T-helper 1 cell (primary cell): ENCODE measurements at places on chromosomes 12 and 14.
A peak's percentile ranks its signal among the peaks of the same experiment; 100 is the strongest.

DNA sequence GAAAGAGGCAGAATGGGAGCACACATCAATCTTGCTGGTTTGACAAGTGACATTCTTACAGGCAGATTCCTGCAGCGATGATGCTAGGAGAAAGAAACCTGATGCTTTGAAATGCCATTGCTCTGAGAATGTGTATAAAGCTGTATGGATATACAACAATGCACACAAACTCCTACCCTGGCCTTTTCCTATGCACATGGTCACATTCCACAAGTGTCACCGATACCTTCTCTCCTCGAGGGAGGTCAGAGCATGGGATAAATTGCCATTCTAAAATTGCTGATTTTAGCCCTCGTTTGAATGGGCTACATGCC lies 11.9 kb downstream of the FGF6 start:
- no peak for DNase-seq

DNA sequence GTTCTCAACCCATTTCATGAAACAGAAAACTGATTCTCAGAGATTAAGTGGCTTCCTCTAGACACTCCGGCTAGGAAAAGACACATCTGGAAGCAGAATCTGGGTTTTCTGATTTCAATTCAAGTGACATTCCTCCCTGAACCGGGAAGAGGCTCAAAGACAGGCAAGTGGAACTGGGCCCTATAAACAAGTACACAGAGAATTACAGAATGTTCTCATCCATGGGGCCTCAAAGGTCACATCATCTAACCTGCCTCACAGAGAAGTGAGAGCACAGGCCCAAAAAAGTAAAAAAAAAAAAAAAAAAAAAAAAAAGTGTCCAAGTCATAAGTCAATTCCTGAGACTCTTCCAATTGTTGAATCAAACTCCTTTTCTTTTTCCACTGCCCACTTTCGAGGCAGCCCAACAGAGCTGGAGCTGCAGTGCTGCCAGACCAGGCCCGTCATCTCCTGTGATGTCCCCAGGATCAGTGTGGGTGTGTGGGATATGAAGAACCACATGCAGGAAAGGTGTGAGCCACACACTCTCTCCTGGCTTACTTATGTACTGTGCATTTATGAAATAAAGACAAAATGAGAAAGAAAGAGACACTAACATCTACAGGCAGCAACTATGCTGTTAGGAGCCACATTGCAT lies 2.8 kb upstream of the KRT1 start:
- DNase-seq: no peak

DNA sequence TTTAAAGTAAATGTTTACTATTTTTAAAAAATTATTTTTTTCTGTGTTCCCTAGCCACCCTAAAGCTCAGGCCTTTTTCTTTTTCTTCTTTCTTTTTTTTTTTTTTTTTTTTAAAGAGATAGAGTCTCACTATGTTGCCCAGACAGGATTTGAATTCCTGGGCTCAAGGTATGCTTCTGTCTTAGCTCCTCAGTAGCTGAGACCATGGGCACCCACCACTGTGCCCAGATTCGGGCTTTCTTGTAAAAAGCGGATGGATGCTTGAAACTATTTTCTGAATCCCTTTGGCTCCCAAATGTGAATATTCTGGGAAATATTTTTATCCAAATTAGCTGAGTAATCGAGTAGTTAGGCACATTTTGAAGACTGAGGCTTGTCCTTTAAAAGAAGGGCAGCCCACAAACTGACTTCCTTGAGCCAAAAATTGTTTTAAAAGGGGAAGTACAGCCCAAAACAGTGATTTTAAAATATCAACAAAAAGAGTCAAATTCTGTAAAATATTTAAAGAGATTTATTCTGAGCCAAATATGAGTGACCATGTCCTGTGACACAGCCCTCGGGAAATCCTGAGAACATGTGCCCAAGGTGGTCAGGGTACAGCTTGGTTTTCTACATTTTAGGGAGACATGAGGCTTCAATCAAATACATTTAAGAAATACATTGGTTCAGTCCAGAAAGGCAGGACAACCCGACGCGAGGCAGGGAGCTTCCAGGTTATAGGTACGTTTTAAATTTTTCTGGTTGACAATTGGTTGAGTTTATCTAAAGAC lies 28.8 kb upstream of the HIGD1C start:
- no peak for DNase-seq

- DNase-seq: no peak
Measured at GRCh38 chr12:97968641-97969197, 506.1 kb downstream of the RMST start.

GRCh38 chr14:23078692-23079116 lies 16.2 kb downstream of the ACIN1 start:
- no peak for DNase-seq

- DNase-seq: no peak
Measured at GRCh38 chr12:49491823-49492222, 47.0 kb upstream of the KCNH3 start.

GRCh38 chr12:49763006-49763591 lies 21.7 kb downstream of the TMBIM6 start:
- peak; percentile 67 for DNase-seq

GRCh38 chr12:60148831-60149230 lies 553.0 kb downstream of the SLC16A7 start:
- no peak for DNase-seq

DNA sequence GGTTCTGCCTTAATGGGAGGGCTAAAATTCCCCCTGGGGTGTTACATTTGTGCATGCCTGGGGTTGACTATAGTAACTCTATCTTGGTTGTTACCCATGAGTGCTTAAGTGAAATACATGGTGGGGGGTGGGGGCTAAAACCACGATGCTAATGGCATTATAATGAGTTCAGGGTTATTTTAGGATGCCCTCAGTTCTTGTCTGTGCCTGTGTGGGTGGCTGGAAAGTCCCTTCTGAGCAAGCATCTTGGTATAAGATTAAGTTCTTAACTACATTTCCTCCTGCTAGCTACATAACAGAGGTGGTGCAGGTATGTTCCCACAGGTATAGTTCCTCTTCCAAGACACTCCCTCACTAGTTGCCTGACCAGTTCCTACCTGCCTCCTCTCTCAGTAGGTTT lies 822.3 kb downstream of the LRFN5 start:
- no peak for DNase-seq
